ENCODE measurements at places on chromosomes 5 and 9.

DNA sequence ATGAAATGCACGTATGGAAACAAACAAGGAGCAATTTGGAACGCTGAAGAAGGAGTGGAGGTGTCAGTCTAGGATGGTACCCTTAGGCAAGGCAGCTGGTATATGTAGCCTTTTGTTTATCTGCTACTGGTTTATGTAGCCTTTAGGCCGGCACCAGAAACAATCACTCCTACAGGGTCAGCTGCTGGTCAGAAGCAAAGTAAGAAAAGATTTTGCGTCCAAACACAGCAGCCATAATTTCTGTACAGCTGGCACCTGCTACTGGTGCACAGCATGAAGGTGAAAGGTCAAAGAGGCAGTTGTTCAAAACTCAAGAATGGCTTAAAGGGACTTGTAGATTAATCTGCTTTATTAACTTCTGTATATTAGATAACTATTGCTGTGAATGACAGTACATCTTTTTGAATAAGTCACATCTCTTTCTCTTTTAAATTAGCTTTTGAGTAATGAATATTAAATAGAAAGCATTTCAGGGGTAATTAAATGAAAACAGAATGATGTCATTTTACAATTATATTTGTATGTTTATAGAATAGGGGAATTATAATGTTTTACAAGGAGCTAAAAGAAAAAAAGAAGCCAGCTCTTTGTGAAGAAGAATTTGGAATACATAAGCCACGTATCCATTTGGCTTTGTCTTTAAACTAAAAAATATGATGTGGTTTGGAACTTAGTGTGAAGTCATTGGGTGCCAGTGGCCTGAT, 33.1 kb upstream of the TLX3 start:
- no peak for DNase-seq

DNA sequence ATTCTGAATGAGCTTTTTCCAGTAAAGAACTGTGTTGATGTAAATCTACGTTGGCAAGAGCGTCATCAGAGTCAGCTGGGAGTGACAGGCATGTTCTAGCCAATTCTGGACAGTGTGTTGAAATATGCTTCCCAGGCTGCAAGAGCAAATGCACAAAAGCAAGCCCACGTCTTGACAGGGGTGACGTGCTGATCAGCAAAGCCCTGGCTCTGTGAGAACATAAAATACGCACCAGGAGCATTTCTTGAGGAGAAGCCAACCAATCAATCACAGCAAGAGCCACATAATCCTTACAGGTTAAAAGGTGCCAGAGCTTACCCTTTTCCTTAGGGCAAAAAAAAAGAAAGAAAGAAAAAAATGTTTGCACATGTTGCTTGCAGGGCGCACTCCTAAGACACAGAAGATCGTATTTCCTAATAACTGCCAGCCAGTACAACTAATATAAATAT, 148.1 kb downstream of the PDE4D start:
- DNase-seq = no peak

- DNase-seq = no peak
Measured at GRCh38 chr5:103522586-103522985, 40.0 kb downstream of the NUDT12 start.

DNA sequence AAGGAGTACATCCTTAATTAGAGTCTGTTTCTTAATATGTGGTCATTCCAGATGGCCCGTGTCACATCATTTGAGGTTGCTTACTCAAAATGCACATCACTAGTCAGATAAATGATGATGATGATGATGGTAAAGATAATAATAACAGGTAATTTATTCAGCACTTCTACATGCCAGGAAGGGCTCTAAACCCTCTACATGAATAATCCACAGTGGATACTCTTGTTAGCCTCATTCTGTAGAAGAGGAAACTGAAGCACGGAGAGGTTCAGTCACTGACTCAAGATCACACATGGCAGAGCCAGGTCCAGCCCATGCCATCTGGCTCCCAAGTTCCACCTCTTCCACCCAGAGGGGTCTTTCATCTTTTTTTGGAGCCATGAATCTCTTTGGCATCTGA, 11.7 kb downstream of the SH3PXD2B start:
- DNase-seq = no peak

DNA sequence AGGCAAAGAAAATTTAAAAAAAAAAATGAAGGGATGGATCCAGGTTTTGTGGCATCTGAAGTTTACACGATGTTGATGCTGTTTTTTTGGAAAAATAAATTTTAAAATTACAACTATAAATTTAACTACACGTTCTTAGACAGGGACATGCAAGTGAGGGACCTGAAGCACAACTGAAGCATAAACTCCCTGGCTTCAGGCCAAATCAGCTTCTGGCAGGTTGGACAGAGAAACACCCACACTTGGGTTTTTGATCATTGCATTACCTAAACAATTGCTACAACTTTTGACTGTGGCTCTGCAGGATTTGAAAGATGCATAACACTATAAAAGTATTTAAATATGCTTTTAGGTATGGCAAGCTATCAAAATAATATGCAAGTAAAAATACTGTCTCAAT, 1318.3 kb upstream of the DMAC1 start:
- DNase-seq = no peak

DNA sequence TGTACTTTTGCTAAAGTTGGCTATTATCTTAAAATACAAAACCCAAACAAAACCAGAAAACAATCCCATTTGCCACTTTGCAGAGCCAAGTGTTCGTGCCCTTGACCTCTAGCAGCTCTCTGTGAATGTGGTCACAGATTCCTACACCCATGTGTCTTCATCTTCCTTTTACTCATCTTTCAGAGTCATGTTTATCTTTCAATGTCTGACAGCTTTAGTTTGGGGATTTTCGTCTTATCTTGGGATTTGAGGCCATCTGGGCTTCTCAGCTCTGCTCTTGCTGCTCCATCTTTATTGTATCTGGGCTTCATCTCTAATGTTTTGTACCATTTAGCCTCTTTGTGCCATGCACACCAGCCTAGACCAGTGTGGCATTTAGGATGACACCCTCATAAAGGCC, 81.0 kb downstream of the DAPK1 start:
- DNase-seq = no peak

DNA sequence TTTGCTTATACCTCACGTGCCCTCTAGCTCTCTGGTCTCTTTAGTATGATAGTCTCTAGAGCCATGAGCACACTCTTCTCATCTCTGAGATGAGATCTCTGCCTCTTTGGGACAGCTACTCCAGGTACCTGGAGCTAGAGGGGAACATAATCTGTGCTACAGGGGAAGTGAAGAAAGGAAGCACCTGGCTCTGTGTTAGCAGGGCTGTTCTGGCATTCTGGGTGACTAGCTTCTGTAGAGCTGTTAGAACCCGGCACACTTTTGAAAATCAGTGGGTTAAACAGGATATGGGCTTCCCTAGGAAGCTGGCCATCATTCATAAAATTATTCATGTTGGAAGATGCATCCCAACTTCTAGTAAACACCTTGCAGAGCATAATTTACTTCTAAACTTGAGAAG, 224.8 kb downstream of the MCTP1 start:
- no peak for DNase-seq
